H1 (cell line): ENCODE measurements at places on chromosomes 7 and 10. TPM values are rescaled to one million over a fixed set of nuclear protein-coding genes. Genes with fewer than 3 reads are reported as not detected.

DNA sequence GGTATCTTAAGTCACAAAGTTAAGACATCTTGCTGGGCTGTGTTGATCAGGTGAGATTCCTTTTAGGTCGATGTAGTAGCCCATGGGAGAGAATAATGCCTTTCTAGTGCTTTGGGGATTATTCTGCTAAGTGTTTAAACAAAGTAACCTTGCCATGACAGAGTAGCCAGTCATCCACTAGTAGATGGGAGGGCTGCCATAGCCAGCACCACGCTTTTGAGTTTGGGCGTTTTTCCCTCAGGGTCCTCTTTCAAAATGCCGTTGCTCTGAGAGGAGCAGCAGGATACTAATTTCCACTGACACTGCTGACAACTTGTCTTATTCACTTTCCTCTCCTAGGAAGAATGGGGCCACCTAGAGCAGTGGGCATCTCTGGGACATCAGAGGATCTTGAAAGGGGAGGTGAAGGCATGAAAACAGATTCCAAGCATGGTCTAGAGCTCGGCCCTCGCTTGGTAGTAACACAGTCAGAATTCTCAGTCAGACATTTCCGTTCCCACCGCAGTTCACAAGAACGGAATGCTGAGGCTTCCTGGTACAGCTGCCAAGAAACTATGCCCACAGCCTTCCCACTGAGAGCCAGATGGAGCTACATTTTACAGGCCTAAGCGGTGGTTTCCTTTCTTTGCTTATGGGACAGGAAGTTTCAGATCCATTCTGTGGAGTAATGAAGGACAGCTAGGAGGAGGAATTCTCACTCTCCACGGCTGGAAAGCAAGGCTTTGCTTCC lies 15.3 kb upstream of the RSU1 start:
- no peak for DNase-seq

DNA sequence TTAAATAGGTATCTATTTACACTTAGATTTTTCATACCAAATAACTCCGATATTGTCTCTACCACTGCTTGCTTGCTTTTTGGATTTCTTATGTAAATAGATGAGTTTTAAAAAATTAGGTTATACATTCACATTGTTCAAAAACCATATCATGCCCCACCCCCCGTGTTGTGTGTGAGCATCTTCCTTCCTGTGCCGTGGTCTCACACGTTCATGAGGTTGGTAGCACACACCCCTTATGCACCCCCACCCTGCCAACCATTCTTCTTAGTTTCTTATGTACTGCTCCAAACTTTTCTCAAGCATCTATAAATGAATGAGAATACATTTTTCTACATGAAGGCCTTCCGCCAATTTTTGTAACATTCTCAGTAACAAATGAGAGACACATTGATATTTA lies 115.6 kb downstream of the FANK1 start:
- DNase-seq, result no peak

GRCh38 chr7:2154121-2154520 lies 78.6 kb downstream of the MAD1L1 start:
- no peak for DNase-seq

GRCh38 chr7:133556553-133556952 lies 303.7 kb downstream of the EXOC4 start:
- DNase-seq, result no peak

ABCC2 gene
- total RNA-seq, result 0.42 and 1.1 TPM in 2 replicates

FOXI2 gene
- 1.0 and 1.4 TPM in 2 replicates for total RNA-seq
